ENCODE measurements at places on chromosomes 2 and 18. TPM values are rescaled to one million over a fixed set of nuclear protein-coding genes. Genes with fewer than 3 reads are reported as not detected.

Gene RMC1
- 46.9 TPM for total RNA-seq

GRCh38 chr2:64326578-64327050 is 127.3 kb upstream of the LGALSL start:
- H3K36me3 ChIP-seq = no peaks in the 10 kb centered on the region
- H3K4me1 ChIP-seq = peaks cover 34% of the 10 kb centered on the region
- no peaks in the 10 kb centered on the region for H3K27me3 ChIP-seq
- peak overlapping the region; percentile 66 for H3K27ac ChIP-seq
- no peak for DNase-seq
- no peak overlapping the region for H3K4me3 ChIP-seq

Gene KCNIP3
- total RNA-seq = not detected

GRCh38 chr18:67035026-67035425 is 431.1 kb upstream of the CDH19 start:
- no peak for DNase-seq
- no peaks in the 10 kb centered on the region for H3K27me3 ChIP-seq
- no peaks in the 10 kb centered on the region for H3K36me3 ChIP-seq
- H3K4me3 ChIP-seq = no peak overlapping the region
- H3K4me1 ChIP-seq = no peaks in the 10 kb centered on the region

Gene ITPRIPL1
- total RNA-seq = 3.9 TPM

DNA sequence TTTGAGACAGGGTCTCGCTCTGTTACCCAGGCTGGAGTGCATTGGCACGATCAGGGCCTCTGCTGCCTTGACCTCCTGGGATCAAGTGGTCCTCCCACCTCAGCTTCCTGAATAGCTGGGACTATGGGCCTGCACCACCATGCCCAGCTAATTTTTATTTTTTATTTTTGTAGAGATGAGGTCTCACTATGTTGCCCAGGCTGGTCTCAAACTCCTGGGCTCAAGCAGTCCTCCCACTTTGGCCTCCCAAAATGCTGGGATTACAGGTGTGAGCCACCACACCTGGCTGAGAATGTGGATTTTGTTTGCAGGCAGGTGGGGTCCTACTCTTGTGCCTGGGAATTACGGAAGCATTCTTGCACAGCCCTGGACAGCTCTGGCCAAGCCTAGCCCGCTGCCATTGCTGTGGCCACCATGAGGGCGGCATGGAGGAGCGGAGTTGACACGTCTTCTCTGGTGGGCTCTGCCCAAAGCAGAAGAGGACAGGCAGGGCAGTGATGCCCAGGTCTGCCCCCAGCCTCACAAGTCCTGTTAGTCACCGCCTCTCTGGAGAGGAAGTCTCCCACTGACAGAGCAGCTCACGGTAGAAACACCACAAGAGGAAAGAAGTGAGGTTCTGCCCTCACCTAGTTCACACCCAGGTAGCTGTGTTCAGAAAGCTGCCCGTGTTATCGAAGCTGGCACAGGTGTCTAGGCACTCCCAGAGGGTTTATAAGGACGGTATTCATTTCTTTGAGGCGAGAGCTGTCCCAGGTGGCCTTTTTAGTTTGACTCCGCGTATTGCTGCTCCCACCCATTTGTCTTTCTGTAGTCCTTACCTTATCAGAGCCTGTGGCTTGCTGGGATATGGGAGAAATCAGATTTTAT is 46.2 kb downstream of the ARMC9 start:
- no peaks in the 10 kb centered on the region for H3K36me3 ChIP-seq
- no peak overlapping the region for H3K4me3 ChIP-seq
- no peak overlapping the region for H3K27ac ChIP-seq
- H3K4me1 ChIP-seq = no peaks in the 10 kb centered on the region
- no peaks in the 10 kb centered on the region for H3K27me3 ChIP-seq
- DNase-seq = no peak

Gene IL36RN
- not detected for total RNA-seq

DNA sequence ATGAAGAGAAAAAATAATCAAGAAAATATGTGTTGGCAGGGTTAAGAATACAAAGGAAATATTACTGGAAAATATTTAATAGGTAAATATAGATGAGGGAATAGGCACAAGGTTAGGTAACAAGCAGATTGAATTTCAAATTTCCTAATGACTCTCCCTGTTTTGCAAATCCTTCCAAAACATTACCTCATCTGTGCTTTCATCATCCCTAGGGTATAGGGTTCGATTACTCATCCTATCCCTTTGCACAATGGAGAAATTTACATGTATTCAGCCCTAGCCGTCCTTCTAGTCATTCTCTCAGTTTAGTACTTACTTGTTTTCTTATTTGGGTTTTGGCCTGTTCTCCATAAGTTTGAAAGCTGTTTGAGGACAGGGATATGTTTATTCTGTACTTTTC is 864.6 kb upstream of the FSHR start:
- no peak for DNase-seq
- H3K27ac ChIP-seq = no peak overlapping the region
- H3K4me3 ChIP-seq = no peak overlapping the region
- H3K27me3 ChIP-seq = no peaks in the 10 kb centered on the region
- H3K36me3 ChIP-seq = no peaks in the 10 kb centered on the region

Gene ITGA6
- 188 TPM for total RNA-seq

DNA sequence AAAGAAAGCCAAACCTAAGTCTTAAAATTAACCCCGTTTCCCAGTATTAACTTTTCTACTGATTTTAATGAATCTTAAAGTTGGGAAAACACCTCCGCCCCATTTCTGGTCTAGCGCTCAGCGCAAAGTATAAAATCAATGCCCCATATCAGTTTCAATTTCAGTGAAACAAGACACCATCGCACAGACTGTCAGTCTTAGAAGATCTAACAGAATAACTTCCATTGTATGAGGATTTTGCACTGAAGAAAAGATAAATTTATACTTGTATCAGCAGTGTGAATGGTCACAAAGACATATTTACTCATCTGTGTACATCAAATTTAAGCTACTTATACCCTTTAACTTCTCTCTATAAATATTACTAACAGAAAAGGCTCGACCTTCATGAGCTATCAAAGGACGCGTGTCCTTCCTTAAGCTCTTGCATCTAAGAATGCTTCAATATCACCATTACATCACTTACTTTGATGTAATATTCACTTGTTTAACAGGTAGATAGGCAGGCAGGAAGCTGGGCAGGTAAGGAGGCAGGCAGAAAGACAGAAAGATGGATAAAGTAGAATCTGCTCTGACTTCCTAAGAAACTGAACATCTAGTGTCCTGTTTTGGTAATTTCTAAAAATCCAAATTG is 183.0 kb downstream of the TCF4 start:
- no peaks in the 10 kb centered on the region for H3K27me3 ChIP-seq
- no peak overlapping the region for H3K27ac ChIP-seq
- H3K4me1 ChIP-seq = no peaks in the 10 kb centered on the region
- no peak for DNase-seq
- no peaks in the 10 kb centered on the region for H3K36me3 ChIP-seq

DNA sequence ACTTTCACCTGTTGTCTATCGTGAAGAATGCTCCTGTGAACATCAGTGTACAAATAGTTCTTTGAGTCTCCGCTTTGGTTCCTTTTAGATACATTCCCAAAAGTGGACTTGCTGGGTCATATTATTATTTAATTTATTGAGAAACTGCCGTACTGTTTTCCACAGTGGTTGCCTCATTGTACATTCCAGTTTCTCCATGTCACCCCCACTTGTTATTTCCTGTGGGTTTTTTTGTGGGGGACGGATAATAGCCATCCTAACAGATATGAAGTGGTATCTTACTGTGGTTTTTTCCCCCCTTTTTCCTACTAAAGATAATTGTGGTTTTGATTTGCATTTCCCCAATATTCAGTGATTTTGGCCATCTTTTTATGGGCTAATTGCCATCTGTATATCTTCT is 53.8 kb downstream of the SMCHD1 start:
- no peak for DNase-seq
- H3K27ac ChIP-seq = no peak overlapping the region
- H3K27me3 ChIP-seq = no peaks in the 10 kb centered on the region

Data from T-cell (primary cell).